Iris pigment epithelial cell (primary cell): ENCODE measurements at places on chromosomes 7 and 10.

DNA sequence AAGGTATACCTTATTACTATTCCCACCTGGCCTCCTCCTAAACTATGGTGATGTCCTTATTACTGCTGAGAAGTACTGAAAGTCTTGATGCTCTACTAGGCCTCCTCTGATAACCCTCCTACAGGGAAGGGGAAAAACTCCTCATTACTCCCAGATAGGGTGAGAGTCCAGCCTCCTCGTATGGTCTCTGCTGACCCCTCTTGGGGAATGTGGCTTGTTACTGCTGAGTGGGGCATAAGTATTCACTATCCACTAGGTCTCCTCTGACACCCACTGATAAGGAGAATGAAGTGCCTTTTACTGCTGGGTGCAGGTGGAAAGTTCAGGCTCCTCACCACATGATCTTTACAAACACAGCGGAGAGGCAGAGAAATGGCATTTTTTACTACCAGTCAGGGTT, 222.9 kb downstream of the CHRM2 start:
- peak; percentile 26 for DNase-seq

DNA sequence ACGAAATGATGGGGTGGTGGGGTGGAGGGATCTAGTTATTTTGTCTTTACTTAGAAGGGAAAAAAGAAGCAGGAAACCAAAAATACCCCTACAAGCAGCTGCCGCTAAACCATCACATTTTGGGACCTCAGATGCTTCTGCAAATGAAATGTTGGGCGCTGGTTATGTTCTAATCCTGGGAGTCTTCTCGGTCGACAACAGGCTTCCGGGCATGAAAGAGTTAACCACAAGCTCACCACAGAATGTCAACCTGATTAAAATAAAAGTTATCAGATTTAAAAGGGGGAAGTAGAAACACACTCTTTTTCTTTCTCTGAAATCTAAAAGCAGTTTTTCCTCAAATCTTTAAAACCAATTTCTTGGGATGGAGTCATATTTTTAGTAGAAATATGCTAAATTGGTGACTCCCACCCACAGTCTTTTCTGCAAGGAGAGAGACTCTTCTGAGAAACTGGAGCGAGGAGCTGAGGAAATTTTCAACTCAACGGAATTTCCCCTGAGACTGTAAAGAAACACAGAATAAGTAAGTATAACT, 16.8 kb downstream of the IL2RA start:
- no peak for DNase-seq

GRCh38 chr10:121695731-121696464, 97.7 kb upstream of the FGFR2 start:
- DNase-seq: no peak

- DNase-seq: peak; percentile 77
Observed at GRCh38 chr10:102580230-102580629, 64.0 kb upstream of the TRIM8 start.

DNA sequence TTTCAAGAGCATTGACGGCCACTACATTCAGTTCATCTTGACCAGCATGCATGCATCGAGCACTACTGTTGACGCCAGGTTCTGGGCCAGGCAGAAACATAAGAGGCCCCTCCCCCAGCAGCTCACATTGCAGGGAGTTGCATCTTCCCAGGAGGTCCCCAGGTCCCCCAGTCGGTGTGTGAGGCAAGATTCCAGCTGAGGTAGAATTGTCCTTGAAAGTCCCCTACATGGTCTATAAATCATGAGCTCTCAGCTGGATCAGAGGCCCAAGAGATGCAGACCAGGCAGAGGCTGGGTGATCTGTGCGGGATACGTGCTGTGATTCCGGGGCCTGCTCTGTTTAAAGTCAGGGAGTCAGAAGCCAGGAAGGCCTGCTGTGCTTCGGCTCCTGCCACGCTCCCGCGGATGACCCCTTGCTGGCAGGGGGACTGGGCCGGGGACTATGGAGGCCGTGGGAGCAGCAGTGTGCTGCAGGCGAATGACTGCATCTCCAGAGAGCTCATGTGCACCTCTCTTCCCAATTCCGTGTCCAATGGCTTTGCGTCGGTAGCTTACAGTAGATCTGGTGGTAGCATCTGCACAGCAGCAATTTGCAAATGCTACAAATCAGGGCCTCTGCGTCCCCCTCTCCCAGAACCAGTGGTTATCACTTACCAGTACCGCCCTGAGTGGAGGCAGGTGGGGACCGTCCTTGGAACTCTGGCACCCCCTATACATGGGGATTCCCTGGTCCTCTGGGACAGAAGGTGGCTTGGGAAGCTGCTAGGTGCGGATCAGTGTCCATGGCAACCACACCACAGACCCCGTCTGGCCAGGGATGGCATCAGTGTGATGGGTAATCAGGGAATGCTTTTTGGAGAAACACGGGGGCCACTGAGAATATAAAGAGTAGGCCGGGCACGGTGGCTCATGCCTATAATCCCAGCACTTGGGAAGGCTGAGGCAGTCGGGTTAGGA, 93.6 kb downstream of the RGS10 start:
- DNase-seq: no peak

- DNase-seq: no peak
Observed at GRCh38 chr10:1399431-1400100, 337.8 kb downstream of the ADARB2 start.

GRCh38 chr7:148011753-148012152, 578.8 kb upstream of the C7orf33 start:
- DNase-seq: no peak

GRCh38 chr10:87816898-87817608, 973 bp downstream of the ATAD1 start:
- peak; percentile 20 for DNase-seq

GRCh38 chr10:57663401-57663800, 604.3 kb downstream of the IPMK start:
- DNase-seq: no peak

GRCh38 chr7:135242096-135242684, 8.6 kb downstream of the STRA8 start:
- no peak for DNase-seq

DNA sequence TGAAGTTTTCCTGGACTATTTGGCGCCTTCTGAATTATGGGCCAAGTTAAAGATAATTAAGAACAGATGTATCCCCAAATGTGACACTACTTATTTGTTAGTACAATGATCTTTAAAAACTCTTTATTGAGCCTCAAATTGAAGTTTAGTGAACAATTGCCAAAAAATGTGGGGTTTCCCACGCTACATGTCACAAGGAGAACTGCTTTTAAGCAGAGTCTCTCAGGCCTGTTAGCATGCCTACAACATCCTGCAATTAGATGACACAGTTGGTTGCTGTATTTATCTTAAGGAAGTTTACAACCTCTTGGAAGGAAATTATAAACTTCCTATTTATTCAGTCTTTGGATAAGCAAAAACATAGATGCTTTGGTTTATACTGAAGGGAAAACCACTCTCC, 733.0 kb downstream of the TNS3 start:
- no peak for DNase-seq

- DNase-seq: no peak
Observed at GRCh38 chr10:56927701-56928100, 566.6 kb upstream of the ZWINT start.

DNA sequence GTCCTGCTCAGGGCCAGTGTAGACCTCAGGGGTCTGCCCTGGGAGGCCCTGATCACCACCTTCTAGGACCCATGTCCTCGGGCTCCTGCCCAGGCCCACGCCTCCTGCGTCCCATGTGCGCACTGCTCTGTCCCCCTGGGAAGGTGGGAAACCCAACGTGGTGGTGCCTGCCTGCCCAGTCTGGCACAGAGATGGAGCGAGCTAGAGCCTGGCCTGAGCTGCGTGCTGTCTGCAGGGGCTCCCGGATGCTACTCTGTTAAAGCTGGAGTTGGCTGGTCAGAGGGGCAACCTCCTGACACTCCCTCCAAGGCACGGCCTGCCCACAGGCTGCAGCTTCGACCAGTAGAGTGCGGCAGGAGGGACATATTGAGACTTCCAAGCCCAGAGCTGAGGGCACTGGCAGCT, 171.7 kb downstream of the DNAJB6 start:
- DNase-seq: no peak

DNA sequence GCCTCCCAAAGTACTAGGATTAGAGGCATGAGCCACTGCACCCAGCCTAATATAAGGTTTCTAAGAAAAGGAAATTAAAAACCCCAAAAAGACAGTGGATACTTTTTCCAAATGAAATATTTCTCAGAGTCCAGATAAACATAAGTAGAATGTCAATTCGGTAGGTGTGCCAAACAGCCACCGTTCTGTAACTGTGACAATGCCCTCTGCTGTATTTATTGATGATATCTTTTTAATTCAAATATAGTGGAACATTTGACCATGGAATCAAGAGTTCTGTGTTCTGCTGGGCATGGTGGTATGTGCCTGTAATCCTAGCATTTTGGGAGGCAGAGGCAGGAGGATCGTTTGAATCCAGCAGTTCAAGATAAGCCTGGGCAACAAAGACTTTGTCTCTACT, 28.8 kb upstream of the ZRANB1 start:
- DNase-seq: no peak

GRCh38 chr7:46257761-46258448, 336.8 kb upstream of the IGFBP3 start:
- peak; percentile 91 for DNase-seq

DNA sequence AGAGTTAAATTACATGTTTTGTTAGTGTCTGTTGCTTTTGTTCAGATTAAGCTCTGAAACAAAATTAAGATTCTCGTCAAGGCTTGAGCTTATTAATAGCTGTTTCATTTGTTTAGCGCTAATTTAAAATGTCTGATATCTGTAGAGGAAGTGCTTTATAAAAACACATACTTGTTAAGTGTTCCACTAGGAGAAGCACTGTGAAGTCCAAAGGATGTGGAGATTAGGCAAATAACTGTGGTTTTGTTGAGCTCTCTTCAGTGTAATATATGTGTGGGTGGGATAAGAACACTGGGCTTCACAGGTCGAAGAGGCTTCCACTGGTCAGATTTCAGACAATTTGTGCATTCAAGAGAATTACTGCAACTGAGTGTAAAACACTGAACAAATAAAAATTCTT, 242.0 kb downstream of the AUTS2 start:
- DNase-seq: peak; percentile 27

DNA sequence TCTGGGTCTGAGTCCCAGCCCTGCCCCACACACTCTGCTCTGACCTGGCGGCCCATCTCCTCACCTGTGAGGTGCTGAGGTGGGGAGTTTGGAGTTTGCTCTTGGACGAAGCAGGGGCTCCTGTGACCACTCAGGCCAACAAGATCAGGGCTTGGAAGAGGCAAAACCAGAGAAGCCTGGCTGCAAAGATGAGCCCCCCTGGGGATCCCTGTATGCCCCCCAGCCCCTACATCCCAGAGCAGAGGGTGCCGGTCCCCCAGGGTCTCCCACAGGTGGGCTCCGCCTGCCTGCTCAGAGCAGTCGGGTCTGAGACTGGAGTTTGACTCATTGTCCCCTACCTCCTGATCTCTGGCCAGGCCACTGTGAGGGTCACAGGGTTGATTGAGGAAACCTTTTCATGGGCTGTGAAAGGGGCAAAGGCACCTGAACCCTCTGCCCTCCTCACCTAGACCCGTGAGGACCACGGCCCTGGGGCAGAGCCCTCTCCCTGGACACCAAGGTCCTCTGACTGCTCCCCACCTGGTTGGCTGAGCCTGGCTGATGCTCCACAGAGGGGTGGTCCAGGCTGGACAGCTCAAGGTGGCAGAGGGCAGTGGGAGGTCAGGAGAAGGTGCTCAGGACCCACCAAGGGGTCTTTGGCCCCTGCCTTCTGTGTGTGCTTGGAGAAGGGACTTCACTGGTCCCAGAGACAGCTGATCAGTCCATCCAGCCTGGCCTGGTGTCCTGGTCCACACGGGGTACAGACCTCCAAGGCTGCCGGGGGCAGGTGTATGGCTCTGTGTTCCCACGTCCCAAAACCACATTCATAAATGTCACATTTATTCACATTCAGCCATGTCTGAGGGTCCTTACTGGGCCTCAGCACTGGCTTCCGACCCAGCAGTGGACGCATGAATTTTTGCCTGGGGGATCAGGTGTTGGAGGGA, 9.1 kb upstream of the SCART1 start:
- no peak for DNase-seq

- DNase-seq: no peak
Observed at GRCh38 chr10:83555264-83555663, 584.0 kb upstream of the GHITM start.

- DNase-seq: no peak
Observed at GRCh38 chr10:128839701-128840100, 627.3 kb upstream of the MGMT start.

DNA sequence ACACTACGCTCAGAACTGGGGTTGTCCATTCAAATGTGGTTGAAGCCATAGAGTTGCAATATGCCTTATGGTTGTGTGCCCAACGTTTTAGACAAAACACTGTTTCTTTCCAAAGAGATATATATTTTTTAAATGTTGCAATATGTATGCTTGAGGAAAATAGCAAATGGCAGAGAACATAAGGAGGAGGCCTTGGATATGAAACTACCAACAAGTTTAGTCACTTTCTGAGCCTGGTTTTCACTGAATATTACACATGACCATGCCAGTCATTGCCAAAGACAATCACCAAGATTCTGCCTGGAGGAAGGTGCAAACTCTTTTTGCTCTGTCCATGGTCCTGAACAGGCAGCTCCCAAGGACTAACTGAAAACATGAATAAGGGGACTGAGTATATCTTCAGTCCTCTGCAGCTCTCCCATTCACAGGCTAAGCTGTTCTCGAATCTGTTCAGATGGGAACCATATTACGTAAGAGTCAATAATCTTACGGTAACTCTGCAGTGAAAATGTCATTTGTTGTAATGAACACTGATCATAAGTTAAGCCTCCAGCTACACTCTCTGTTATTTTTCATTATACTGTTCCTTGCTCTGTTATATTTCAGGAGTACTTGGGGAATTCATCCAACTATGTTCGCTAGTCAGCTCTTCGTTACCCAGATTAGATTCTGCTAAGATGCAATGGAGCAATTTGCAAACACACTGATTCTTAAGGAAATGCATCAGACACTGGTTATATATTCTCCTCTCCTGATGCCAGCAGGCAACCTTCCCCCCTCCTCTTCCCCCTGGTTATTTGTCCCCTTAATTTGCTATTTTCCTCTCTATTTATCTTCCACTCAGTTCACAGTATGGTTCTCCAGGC, 90.7 kb upstream of the C1QL3 start:
- peak; percentile 43 for DNase-seq

- DNase-seq: peak; percentile 68
Observed at GRCh38 chr7:88306590-88307048, at the start of gene STEAP4. Gene STEAP4, minus strand, starts transcription at chr7:88306894. Its CDS starts 22,625 bp downstream, at chr7:88284269.

DNA sequence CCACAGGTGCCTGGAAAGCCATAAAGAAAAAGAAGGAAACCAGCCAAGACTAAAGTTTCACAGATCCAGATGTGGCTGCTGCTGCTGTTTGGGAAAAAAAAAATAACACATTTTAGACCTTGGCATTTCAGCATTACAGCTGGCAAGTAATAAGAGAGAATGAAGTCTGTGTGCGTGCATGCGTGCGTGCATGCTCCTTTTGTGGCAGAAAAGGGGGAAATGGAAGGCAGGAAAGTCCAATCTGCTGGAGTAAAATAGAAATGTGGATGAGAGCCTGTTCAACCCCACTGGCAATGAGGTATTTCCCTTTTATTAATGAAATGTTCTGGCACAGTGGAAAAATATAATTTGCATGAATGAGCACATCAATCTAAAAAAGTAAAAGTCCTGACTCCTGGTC, 137.0 kb upstream of the SEMA3A start:
- DNase-seq: peak; percentile 12
